Naive thymus-derived CD4-positive, alpha-beta T cell (primary cell): ENCODE measurements at places on chromosomes 5 and 9. TPM values are rescaled to one million over a fixed set of nuclear protein-coding genes. Genes with fewer than 3 reads are reported as not detected.

GRCh38 chr5:38764937-38765391, 80.8 kb upstream of the OSMR start:
- DNase-seq: no peak
- H3K36me3 ChIP-seq: no peaks in the 10 kb centered on the region
- no peaks in the 10 kb centered on the region for H3K4me1 ChIP-seq
- H3K4me3 ChIP-seq: no peak overlapping the region
- peaks cover 2% of the 10 kb centered on the region for H3K27me3 ChIP-seq
- no peak overlapping the region for H3K27ac ChIP-seq

DNA sequence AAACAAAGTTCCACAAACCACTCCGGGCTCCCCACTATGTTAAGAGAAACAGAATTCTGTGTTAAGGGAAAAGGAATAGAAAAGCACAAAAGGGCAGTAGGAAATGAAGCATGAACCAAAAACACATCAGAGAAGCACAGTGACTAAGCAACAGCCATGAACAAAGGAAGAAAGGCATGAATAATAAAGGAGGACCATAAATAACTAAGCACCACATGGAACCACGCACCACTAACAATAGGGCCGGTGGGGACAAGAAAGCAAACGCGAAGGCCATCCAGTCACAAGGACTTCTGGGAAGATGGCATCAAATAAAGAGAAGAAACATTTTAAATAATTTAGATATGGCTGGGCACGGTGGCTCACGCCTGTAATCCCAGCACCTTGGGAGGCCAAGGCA, 18.0 kb downstream of the PRUNE2 start:
- no peaks in the 10 kb centered on the region for H3K27me3 ChIP-seq
- H3K27ac ChIP-seq: no peak overlapping the region
- no peak overlapping the region for H3K4me3 ChIP-seq
- H3K36me3 ChIP-seq: no peaks in the 10 kb centered on the region
- no peak for DNase-seq

- no peaks in the 10 kb centered on the region for H3K36me3 ChIP-seq
- H3K27me3 ChIP-seq: no peaks in the 10 kb centered on the region
- no peak overlapping the region for H3K27ac ChIP-seq
- no peaks in the 10 kb centered on the region for H3K4me1 ChIP-seq
Measured at GRCh38 chr9:121217609-121218292, 16.1 kb upstream of the RAB14 start.

The CEL gene
- total RNA-seq: 2.2 TPM

DNA sequence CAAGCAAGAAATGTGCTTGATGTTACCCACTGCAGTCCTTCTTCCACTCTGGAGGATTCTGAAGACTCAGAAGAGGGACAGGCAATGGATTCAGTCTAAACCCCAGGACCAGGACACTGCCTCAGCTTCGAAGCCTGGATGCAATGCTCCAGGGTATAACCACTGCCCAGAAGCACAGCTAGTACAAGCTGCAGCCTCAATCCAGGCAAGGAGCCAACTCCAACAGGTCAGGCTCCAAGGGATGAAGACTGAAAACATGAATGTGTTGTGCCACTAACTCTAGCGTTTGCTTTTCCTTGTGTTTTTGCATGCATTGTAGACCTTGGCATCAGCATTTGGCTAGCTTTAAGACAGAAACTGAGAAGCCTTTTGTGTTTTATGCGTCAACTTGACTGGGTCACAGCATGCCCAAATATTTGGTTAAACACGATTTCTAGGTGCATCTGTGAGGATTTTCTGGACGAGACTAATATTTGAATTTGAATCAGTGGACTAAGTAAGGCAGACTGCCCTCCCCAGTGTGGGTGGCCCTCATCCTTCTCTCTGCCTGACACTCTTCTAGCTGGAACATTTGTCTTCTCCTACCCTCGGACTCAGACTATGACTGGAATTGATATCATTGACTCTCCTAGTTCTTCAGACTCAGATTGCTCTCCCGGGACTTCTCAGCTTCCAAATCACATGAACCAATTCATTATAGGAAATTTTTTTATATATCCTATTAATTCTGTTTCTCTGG, 20.5 kb upstream of the GPX3 start:
- H3K36me3 ChIP-seq: no peaks in the 10 kb centered on the region
- H3K4me3 ChIP-seq: no peak overlapping the region

- no peaks in the 10 kb centered on the region for H3K27me3 ChIP-seq
- H3K4me1 ChIP-seq: no peaks in the 10 kb centered on the region
- no peak overlapping the region for H3K4me3 ChIP-seq
- no peak for DNase-seq
Measured at GRCh38 chr5:4050203-4050602, 454.6 kb downstream of the IRX1 start.

The IL4 gene
- total RNA-seq: 1.1 TPM
